Right renal cortex interstitium (tissue), 3 donors: ENCODE measurements at places on chromosomes 1 and 21. TPM values are rescaled to one million over a fixed set of nuclear protein-coding genes. Genes with fewer than 3 reads are reported as not detected.

PLA2G5 gene
- not detected for polyA plus RNA-seq

- no peak for DNase-seq
These were observed 76.0 kb upstream of the NEK2 start for GRCh38 chr1:211751438-211751837.

- no peak for DNase-seq
These were observed 30.5 kb downstream of the ALG14 start for GRCh38 chr1:95042286-95042685.

FAM43B gene
- 1.5 TPM for polyA plus RNA-seq

DNA sequence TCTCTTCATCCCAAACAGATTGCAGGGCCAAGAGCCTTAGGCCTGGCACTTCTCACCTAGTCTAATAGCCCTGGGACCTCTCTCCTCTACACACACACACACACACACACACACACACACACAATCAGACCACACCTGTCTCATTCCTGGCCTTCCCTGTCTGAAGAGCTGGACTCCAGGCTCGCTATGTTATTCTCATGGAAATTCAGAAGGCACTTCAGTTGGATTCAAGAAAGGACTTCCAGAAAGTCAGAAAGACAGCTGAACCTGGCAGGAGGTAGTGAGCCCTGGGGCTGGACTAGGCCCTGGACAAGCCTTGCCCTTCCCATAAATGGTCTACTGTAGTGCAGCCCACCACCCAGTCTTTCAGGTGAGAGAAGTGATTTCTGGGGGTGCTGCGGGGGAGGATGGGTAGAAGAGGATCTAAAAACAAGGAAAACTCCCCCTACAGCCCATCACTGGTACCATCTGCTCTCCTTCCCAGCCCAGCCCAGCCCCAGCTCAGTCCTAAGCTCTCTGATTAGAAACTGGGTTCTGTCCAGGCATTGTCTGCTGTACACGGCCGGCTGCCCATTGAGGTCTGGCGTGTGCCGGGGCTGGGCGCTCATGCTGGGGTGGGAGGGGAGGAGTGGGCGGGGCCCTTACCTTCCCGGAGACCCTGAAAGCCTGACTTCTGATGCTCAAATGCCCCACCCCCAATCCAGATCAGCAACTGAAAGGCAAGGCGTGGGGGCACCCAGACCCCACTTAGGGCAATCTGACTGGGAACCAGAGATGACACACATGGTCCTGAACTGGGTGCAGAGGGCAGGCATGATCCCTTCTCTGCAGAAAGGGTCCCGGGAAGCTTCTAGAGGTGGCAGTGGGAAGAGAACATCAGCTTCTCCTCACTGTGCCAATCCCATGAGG lies 2.5 kb downstream of the KIF21B start:
- no peak for DNase-seq

DNA sequence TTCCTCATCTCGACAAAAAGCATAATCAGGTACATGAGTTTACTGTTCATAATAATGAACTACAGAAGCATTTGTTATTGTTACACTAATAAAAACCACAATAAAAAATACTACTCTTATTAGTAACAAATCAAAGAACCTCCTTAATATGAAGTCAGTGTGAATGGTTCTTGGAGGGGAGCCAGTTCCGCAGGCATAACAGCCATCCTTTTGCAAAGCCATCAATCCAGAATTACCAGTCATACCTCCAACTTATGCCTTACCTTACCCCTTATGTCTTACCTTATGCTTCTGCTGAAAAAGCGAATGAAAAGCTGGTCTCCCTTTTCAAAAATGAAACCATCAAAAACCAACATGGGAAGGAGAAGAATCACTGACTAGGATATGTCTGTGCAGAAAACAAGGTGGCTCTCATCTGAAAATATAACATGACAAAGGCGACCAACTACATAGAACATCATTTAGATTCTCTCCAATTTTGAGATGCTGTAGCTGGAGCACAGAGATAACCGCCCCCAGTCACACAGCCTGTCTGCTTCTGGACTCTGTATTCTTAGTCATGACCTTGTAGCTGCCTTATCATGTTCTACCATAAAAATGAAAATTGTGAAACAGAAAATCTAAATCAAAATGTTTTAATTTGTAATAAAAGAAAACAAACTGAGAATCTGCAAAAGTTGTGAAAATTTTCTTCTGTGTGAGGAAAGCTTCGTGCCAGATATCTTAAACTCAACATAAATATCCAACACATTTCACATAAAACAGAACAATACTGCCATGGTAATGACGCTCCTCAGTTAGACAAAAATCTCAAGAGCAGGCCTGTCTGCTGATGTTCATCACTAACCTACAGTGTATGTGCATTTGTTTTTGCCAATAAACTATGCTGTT lies 438.2 kb downstream of the SMYD3 start:
- no peak for DNase-seq

KCNJ9 gene
- polyA plus RNA-seq = 0.08 TPM

- DNase-seq = no peak
These were observed 15.4 kb upstream of the XPR1 start for GRCh38 chr1:180616439-180616838.
